HTR-8/SVneo (cell line): ENCODE measurements at places on chromosomes 12 and 14.
A peak's percentile ranks its signal among the peaks of the same experiment; 100 is the strongest.

GRCh38 chr12:116765271-116765670 lies 27.2 kb downstream of the RNFT2 start:
- no peak for DNase-seq

GRCh38 chr12:69932154-69932553 lies 107.1 kb downstream of the MYRFL start:
- no peak for DNase-seq

DNA sequence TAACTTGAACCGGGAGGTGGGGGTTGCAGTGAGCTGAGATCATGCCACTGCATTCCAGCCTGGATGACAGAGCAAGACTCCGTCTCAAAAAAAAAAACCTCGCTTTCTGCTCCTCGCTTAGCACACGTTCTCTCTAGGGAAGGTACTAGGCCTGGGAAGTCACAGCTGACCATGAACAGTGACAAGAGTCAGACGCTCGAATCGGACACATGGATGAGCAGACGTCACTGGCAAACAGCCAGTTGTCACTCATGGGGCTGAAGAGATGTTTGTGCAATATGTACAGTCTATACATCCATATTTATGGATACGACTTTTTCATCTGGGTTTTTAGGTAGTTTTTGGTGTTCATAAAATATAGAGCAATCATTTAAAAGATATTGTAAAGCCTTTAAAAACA lies 19.4 kb downstream of the TCHP start:
- no peak for DNase-seq

- DNase-seq: no peak
Observed at GRCh38 chr12:130179621-130180020, 17.4 kb downstream of the FZD10 start.

GRCh38 chr14:68701001-68701741 lies 91.7 kb downstream of the ZFP36L1 start:
- DNase-seq: no peak

DNA sequence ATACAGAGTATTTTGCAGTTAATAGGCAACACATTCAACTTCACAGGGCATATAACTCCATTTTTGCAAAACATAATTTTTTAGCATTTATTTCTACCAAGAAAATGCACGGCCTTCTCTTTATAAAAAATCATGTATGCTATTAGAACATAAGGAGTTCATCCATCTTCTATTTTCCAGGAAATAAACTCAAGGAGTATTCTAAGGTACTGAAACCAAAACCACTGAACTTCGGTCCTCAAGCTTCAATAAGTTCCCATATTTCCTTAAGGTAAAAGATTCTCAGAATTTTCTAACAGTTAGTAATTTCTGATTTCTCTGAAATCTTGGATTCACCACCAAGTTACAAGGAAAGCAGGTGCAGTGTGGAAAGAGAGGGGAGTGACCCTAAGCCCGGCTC lies 113.3 kb upstream of the DIO2 start:
- no peak for DNase-seq

DNA sequence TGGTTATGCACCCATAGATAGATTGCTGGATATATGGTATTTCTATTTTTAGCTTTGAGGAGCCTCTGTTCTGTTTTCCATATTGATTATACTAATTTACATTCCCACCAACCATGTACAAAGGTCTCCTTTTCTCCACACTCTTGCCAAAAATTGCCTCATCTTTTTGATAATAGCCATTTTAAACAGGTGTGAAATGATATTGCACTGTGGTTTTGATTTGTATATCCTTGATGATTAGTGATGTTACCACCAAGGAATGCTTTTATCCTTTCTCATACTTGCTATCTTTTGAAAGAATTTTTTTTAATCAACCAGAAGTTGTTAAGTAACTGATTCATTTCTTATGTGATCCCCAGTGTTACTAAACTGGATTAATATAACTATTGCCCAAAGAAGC lies 60.0 kb downstream of the BBS10 start:
- no peak for DNase-seq

DNA sequence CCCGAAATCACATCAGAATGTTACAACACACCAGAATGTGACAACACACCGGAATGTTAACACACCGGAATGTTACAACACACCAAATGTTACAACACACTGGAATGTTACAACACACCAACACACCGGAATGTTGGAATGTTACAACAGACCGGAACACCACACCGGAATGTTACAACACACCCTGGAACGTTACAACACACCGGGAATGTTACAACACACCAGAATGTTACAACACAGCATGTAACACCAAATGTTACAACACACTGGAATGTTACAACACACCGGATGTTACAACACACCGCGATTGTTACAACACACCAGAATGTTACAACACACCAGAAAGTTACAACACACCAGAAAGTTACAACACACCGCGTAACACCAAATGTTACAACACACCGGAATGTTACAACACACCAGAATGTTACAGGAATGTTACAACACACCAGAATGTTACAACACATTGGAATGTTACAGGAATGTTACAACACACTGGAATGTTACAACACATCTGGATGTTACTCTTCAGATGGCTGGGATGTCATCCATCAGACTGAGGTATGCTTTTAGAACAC lies 21.1 kb downstream of the CHFR start:
- DNase-seq: no peak

DNA sequence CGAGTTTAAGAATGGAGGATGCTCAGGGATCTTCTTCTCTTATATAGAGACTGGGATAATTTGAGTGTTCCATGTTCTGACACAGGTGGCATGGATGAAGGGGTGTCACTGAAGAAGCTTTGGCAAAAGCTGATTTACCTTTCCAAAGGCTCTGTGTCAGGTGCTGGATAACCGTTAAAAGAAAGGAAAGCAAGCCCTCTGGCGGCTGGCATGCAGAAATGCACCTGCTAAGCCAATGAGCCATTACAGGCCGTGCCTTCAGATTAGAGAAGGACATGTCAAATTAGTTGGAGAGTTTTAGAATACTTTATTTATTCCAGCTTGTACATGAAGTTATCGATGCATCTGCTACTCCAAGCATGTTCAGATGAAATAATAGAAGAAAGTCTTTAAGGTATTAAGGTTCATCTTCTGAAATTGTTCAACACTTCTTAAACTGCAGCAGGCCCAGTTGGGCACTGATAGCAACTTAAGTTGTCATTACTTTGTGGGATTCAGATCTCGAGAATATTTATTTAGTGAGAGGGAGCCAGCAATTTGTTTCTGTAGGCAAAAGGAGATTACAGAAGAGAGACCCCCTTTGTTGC lies 678.2 kb downstream of the NRXN3 start:
- peak; percentile 10 for DNase-seq

GRCh38 chr12:52812749-52813148 lies 1.2 kb downstream of the KRT4 start:
- no peak for DNase-seq

- DNase-seq: no peak
Observed at GRCh38 chr12:17020765-17021164, 414.8 kb upstream of the LMO3 start.

GRCh38 chr12:98594050-98594835 lies 757 bp downstream of the SLC25A3 start:
- no peak for DNase-seq

- no peak for DNase-seq
Observed at GRCh38 chr12:31517994-31518393, 72.9 kb downstream of the DENND5B start.

- DNase-seq: peak; percentile 1
Observed at GRCh38 chr12:71125515-71125914, 32.3 kb downstream of the TSPAN8 start.

GRCh38 chr14:95500772-95501401 lies 15.6 kb downstream of the SYNE3 start:
- no peak for DNase-seq

GRCh38 chr12:118330421-118331018 lies 42.2 kb downstream of the TAOK3 start:
- DNase-seq: peak; percentile 5

DNA sequence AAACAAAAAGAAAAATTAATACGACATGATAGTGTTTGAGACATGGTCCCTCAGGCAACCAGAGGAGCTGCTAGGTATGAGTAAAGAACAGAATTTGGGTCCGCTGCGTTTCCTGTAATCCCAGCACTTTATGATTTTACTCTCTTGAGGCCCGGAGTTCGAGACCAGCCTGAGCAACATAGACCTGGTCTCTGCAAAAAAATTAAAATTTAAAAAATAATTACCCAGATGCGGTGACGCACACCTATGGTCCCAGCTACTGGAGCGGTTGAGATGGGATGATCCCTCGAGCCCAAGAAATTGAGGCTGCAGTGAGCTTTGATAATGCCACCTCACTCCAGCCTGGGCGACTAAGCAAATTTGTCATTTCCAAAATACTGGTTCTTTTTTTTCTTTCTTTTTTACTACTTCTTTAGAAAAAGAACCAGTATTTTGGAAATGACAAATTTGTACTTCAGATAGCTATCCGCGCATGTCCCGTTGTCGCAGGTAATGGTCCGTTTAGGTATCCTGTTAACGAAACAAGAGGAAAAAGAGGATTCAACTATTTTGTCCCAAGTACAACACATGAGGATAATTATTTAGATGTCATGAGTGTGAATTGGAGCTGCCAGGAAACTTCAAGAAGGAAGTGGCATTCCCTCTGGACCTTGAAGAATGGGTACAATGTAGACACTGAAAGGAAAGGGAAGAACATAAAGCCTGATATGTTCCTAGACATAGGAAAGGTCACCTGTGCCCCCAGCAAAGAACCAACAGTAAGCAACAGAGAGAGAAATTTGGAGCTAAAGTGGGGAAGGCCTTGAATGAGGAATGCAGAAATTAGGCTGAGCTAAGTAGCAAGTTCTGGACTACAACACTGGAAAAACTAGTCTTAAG lies 1.2 kb upstream of the HECTD1 start:
- no peak for DNase-seq

DNA sequence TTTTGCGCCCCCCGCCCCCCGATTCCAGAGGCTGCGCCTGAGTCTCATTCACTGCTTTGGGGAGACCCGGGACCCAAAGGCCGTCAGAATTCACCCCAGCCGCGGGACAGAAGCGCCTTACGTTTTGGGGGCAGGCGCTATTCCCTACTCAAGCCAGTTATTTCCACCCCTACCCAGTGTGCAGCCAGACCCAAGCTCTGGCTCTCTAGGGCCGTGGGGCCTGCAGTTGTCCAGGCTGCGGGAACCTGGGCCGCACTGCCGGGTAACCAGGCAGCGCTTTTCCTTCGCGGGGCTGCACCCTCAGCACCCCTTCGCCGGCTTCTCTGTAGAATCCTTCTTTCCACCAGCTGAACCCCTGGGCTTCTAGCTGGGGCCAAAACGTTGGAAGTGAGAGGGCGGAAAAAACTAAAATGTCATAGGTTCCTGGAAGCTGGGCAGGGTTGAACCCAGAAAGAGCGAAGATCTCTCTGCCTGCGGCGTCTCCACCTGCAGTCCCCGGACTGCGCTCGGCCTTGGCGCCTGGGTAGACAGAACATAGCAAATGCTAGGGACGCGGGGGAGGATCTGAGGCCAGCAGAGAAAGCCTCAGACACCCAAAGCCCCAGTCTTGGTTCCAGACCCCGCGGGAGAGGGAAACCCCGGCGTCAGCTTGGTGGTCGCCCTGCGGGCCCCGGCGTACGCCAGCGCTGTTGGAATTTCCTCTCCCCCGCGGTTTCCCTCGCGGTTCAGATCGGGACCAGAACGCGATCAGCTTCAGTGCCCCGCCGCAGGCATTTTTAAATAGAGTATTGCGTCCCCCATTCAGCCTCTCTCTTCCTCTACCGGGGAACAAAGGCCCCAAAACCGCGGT lies 18.3 kb downstream of the TBX3 start:
- DNase-seq: no peak

DNA sequence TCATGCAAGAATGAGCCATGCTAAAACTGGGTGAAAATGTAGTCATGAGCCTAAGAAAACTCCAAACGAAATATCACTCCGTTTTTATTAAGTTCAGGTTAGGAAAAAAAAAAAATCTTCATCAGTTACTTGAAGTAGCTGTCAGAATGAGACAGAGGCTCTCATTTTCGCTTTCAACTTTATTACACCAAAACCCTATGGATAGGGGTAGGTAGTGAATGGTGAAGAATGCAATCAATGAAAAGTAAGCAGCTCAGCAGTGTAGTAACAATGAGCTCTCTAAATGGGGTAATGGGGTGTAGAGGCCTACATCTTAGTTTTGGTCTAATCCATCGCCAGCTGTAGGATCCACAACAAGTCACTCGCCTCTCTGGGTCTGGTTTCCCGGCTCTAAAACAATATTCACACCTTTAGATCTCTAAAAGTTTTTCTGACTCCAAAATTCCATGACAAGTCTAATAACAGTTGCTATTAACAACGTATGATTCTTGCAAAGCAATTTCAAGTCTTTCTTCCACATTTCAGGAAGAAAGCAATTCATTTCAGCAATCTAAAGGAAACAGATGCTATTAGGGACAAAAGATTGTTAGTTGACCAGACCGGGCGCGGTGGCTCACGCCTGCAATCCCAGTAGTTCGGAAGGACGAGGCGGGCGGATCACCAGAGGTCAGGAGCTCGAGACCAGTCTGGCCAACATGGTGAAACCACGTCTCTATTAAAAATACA lies 1.7 kb downstream of the BTBD7 start:
- DNase-seq: no peak

GRCh38 chr12:80264386-80264785 lies 165.0 kb downstream of the OTOGL start:
- DNase-seq: no peak

GRCh38 chr12:130433834-130434233 lies 96.1 kb downstream of the PIWIL1 start:
- no peak for DNase-seq

DNA sequence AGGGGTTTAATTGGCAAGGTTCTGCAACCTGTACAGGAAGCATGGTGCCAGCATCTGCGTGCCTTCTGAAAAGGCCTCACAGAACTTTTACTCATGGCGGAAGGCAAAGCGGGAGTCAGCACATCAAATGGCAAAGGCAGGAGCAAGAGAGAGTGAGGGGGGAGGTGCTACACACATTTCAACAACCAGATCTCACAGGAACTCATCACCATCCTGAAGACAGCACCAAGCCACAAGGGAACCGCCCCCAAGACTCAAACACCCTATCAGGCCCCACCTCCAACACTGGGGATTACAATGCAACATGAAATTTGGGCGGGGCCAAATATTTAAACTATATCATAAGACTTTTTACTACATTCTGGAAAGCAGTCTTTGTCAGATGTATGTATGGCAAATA lies 38.0 kb upstream of the FKBP4 start:
- DNase-seq: no peak

DNA sequence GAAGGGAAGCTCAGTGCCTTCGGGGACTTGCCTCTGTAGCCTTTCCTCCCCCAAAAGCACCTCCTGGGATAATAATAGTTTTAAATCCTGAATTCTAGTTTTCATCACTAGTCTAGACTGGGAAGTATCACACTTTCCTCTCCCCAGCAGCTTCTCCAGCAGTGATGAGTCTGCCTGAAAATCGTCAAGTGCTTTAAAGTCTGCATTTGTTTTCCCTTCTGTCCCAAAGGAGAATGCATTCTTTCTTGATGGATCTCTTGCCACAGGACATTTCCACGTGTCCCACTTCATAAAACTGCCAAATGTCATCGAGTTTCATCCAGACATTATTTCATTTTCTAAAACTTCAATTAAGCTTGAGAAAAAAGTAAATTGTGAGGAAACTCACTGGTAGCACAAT lies 15.0 kb downstream of the CSRP2 start:
- no peak for DNase-seq
